SJSA1 (cell line): ENCODE measurements at places on chromosomes 3 and 15. TPM values are rescaled to one million over a fixed set of nuclear protein-coding genes. Genes with fewer than 3 reads are reported as not detected.

GRCh38 chr3:11305509-11305908 lies 33.3 kb downstream of the ATG7 start:
- DNase-seq: no peak
- peaks cover 20% of the 10 kb centered on the region for H3K4me1 ChIP-seq
- no peak overlapping the region for H3K4me3 ChIP-seq
- no peaks in the 10 kb centered on the region for H3K27me3 ChIP-seq
- H3K27ac ChIP-seq: no peak overlapping the region; the same call in 1 of the 2 replicates
- peaks cover 67% of the 10 kb centered on the region for H3K36me3 ChIP-seq

DNA sequence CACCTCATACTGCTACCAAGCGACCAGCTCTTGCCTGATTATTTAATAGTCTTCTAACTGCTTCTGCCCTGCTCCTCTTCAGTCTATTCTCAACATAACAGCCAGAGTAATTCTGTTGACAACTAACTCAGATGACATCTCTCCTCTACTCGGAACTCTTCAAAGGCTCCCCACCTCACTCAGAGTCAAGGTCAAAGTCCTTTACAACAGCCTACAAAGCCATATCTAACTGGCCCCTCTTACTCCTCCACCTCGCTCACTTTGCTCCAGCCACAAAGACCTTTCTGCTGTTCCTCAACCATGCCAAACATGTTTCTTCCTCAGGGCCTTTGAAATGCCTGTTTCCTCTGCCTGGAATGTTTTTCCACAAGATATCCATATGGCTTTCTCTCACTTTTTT lies 43.6 kb downstream of the PIK3R4 start:
- DNase-seq: no peak
- no peaks in the 10 kb centered on the region for H3K4me1 ChIP-seq
- no peak overlapping the region for H3K4me3 ChIP-seq
- H3K27me3 ChIP-seq: no peaks in the 10 kb centered on the region
- H3K36me3 ChIP-seq: peaks cover 27% of the 10 kb centered on the region

GRCh38 chr3:187000711-187001151 lies 70.4 kb downstream of the ST6GAL1 start:
- H3K4me3 ChIP-seq: no peak overlapping the region
- H3K36me3 ChIP-seq: no peaks in the 10 kb centered on the region
- no peaks in the 10 kb centered on the region for H3K27me3 ChIP-seq
- H3K4me1 ChIP-seq: peaks cover 5% of the 10 kb centered on the region
- no peak for DNase-seq
- H3K27ac ChIP-seq: no peak overlapping the region

Gene DPPA2
- total RNA-seq: not detected in 2 replicates

- H3K27me3 ChIP-seq: no peaks in the 10 kb centered on the region
- no peaks in the 10 kb centered on the region for H3K36me3 ChIP-seq
- no peak for DNase-seq
Observed at GRCh38 chr3:13106308-13107001, 33.2 kb upstream of the IQSEC1 start.
